Fibroblast of lung (primary cell): ENCODE measurements at places on chromosomes 3 and 15.
A peak's percentile ranks its signal among the peaks of the same experiment; 100 is the strongest.

DNA sequence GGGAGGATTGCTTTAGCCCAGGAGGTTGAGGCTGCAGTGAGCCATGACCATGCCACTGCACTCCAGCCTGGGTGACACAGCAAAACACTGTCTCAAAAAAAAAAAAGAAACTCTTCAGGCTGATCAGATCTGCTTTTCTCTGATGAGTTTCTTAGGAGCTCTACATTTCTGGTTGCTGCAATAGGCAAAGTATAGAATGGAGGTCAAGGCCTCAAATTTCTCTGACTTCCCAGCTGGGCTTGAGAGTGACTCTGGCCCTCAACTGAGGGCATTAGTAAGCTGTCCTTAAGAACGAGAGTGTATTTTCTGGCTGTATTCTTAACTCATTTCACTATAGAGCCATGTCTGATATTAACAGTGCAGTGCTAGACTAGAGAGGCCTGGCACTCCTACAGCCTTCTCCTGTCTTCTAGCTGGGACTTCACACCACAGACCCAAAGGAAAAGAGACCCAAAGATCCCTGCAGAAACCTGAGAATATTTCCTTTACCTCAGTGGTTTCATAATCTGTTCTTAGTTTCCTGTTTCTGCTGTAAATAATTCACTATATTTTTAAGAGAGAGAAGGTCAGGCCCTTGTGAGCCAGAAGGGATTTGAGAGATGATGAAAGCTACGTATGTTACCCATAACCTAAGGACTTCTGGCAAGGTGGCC, 2.0 kb upstream of the NR1I2 start:
- no peak for DNase-seq

GRCh38 chr15:70799667-70800450, 36.5 kb upstream of the UACA start:
- DNase-seq: peak; percentile 99

- no peak for DNase-seq
These were observed 35.7 kb downstream of the MRPL46 start for GRCh38 chr15:88431441-88431840.

DNA sequence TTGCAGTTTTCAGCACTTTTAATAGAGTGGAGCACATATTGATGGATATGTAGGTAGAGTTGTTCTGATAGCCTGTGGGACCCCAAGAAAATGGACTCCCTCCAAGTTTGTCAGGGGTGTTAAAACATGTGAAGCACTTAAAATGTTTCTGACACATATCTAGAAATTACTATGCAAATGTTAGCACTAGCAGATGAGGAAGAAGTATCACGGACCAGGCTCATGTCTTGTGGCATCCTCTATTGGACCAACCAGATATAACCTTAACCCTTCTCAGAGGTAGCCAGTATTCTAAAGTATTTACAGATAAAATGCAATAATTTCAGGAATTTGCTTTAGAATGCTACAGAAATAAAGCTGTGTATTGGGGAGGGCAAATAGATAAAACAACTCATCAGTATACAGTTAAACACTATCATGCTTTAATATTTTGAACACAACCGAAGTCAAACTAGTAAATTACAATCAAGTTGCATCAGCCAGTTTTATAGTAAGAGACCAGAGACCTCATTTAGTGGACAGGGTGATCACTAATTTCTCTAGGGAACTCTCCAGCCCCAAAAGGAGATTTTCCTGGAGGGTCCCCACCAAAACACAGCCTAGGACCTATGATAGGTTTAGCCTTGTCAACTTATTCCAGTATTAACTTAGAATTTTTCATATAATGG, 57.2 kb upstream of the FBN1 start:
- peak; percentile 51 for DNase-seq

- peak; percentile 19 for DNase-seq
These were observed 18.0 kb downstream of the NIT2 start for GRCh38 chr3:100352296-100353231.

DNA sequence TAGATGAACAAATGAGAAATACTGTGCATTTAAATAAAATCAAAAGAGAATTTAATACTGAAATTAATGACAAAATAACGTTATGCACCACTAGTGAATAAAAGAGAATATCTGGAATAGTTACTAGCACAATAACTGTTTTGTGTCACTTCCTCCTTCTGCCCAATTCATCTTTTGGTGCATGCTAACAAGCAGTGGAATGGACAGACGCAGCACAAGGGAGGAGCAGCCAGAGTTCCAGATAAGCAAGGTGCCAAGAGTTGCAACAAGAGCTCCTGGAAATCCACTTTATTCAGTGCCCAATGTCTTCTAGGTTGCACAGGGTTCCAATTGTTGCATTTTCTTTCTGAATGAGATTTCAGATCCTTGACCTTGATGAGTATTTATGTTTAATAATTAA, 66.5 kb upstream of the PLXND1 start:
- no peak for DNase-seq

DNA sequence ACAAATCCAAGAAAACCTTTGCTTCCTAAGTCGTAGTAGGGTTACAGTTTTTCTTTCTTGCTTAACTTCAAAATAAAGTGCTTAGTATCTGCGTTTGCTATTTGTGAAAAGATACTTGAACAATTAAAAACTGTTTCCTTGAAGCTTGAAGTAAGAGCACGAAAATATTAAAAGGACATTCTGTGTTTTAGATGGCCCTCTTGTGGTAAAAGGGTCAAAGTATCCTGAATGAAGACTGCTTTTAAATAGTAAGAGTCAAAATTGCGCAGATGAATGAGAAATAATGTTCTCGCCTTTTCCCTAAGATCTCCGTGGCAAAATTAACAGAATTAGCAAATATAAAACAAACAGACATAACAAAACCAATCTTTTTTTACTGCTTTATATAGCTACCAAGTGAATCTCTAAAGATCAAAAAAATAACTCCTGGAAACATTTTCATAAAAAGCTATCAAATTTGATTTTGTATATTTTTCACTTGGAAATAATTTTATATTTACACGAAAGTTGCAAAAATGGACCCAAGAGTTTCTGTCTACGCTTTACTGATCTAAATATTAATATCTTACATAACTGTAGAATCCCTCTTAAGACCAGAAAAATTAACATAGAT, 175.4 kb downstream of the MBNL1 start:
- DNase-seq: peak; percentile 56

DNA sequence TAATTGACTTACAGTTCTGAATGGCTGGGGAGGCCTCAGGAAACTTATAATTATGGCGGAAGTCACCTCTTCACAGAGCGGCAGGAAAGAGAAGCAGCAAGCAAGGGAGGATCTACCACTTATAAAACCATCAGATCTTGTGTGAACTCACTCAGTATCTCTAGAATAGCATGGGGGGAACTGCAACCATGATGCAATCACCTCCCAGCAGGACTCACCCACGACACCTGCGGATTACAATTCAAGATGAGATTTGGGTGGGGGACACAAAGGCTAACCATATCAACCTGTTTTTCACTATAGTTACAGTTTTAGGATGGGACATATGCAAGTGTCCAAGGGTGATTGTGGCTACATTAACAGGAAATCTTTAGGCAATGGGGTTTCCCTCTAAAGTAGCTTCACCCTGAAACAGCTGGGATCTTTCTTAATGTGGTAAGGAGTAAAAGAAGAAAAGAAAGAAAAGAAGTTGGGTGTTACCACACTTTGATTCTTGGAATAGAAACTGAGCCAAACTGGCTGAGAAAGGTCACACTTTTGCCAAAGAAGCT, 453.8 kb downstream of the OTOL1 start:
- DNase-seq: no peak

DNA sequence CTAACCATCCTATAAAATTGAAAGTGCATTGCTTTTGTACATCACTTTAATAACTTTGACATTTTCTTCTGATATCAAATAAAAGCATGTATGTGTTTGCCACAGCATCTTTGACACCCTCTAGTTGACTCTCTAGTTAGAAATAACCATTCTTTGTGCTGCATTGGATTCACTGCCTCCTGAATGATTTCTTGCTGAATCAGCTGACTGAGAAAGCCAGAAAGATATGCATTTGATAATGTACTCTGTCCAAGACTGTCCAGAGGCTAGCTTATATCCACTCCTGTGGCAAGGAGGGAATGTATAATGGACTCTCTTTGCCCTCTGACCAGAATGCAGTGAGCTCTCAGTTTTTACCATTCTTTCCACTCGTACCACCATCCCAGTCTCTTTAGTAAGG, 6.2 kb downstream of the RAB11A start:
- DNase-seq: peak; percentile 12

GRCh38 chr3:4906107-4906621, 73.1 kb upstream of the BHLHE40 start:
- peak; percentile 86 for DNase-seq

GRCh38 chr15:27237319-27237939, 266.4 kb downstream of the GABRG3 start:
- DNase-seq: no peak

GRCh38 chr3:173396191-173397041, 1.1 kb upstream of the NLGN1 start:
- DNase-seq: peak; percentile 15

DNA sequence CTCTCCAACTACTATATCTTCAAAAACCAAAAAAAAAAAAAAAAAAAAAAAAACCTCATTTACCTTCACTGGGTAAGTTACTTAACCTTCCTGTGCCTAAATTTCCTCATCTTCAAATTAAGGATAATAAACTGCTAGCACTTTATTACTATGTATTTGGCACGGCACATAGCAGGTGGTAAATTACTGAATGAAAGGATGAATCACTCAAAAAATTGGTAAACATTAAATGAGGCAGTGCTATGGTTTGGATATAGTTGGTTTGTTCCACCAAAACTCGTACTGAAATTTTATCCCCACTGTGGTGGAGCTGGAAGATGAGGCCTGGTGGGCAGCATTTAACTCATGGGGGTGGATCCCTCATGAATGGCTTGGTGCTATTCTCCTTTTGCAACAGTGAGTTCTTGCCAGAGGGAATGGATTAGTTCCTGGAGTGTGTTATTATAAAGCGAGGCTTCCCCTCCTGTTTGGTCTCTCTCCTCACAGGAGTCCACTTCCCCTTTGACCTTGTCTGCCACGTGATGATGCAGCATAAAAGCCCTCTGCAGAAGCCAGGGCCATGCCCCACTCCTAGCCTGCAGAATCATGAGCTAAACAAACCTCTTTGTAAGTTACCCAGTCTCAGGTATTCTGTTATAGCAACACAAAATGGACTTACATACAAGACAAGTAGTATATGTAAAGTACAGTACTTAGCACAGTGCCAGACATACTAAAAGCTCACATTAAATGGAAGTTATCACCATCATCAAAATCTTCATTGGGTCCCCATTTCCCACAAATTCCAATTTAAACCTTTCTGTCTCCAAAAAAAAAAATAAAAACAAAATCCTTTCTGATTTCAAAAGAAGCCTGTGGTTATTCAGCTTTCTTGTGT, 20.6 kb downstream of the DCUN1D1 start:
- DNase-seq: no peak

DNA sequence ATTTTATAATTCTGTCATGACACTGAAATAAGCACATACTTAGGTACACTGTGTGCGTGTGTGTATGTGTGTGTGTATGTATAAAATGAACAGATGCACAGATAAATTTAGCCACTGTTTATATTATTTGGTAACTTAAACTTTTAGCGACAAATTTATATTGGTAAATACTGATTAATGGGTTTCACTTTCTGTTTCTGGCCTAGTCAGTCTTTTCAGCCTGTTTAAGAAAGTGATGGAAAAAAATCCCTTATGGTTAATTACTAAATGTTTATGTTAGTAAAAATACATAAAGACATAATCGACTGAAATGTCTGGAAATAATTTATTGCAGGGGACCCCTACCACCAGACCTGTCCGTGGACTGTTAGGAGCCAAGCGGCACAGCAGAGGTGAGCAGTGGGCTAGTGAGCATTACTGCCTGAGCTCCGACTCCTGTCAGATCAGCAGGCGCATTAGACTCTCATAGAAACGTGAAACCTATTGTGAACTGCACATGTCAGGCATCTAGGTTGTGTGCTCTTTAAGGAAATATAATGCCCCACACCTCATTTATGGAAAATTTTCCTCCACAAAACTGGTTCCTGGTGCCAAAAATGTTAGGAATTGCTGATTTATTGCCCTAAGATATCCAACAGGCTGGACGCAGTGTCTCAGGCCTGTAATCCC, 717.4 kb downstream of the SI start:
- peak; percentile 8 for DNase-seq

DNA sequence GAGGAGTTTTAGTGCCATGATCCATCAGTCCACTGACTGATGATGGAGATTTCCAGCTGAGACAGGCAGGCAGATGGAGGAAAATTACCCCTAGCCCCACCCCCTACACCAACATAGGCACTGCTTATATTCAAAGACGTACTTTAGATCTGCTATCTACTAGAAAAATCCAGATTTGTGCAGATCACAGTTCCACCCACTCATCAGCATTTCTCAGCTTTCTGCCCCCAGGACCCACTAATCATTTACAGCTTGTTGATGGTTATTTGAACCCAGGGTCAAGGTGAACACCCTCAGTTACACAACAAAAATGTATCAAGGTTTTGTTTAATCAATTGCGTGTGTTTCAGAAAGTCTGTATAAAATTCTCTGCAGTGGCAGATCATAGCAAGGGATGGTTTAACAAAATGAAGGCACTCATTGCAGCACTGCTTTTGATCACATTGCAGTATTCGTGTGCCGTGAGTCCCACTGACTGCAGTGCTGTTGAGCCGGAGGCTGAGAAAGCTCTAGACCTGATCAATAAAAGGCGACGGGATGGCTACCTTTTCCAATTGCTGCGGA, at the start of gene HRG:
Gene HRG (plus strand): TSS at position 390 of the 564 bp plus-strand sequence. CDS start 18 bp downstream, at position 408.
- no peak for DNase-seq

- peak; percentile 84 for DNase-seq
These were observed 7.3 kb downstream of the ADAM10 start for GRCh38 chr15:58742022-58742813.

GRCh38 chr15:73717802-73718201, 33.6 kb downstream of the CD276 start:
- no peak for DNase-seq

DNA sequence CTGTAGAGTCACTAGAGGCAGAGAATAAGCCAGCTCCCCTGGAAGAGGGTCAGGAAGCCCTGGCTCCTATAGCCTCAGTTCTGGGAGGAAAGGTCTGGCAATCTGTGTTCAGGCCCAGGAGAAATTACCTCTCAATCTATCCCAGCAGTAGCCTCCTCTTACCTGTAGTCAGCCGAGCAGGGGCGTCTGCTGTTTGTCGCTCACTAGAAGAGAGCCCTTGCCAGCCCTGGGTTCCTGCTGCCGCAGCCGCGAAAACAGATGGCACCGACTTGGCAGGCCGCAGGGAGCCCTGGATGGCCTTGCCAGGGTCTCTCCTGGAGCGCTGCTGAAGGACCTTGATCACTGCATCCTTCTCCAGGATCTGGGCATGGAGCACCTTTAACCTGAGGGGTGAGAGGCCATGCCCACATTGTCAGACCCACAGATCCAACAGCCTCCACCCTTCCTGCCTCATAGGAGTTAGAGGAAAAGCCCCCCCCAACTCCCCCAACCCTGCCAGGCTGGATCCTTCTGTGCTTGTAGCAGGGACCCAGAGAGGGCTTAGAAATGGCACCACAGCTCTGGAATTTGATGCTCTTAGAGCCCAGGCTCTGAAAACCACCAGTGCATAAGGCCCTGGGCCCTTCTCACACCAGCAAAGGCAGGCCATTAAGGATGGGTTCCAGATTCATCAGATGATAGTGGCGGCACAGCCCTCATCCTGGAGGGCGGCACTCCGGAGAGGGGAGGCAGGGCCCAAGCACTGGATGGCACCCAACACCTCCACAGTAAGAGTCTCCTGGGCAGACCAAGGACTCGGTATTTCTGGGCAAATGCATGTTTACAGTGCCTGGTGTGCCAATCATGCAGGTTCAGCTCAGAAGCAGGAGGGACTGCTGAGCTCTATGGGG, 14.9 kb downstream of the AMOTL2 start:
- no peak for DNase-seq

- DNase-seq: peak; percentile 35
These were observed 843 bp upstream of the CD47 start for GRCh38 chr3:108091498-108092250.

- peak; percentile 79 for DNase-seq
These were observed 28.4 kb upstream of the PIK3CB start for GRCh38 chr3:138862924-138863775.
